Renal cortex interstitium (tissue), 15 donors: ENCODE measurements at places on chromosomes 2 and 18. TPM values are rescaled to one million over a fixed set of nuclear protein-coding genes. Genes with fewer than 3 reads are reported as not detected.

DQX1 gene
- polyA plus RNA-seq: 0.14 TPM

SERPINB4 gene
- not detected for polyA plus RNA-seq

- no peak for DNase-seq
Measured at GRCh38 chr2:819601-820000, 131.0 kb upstream of the SNTG2 start.

DNA sequence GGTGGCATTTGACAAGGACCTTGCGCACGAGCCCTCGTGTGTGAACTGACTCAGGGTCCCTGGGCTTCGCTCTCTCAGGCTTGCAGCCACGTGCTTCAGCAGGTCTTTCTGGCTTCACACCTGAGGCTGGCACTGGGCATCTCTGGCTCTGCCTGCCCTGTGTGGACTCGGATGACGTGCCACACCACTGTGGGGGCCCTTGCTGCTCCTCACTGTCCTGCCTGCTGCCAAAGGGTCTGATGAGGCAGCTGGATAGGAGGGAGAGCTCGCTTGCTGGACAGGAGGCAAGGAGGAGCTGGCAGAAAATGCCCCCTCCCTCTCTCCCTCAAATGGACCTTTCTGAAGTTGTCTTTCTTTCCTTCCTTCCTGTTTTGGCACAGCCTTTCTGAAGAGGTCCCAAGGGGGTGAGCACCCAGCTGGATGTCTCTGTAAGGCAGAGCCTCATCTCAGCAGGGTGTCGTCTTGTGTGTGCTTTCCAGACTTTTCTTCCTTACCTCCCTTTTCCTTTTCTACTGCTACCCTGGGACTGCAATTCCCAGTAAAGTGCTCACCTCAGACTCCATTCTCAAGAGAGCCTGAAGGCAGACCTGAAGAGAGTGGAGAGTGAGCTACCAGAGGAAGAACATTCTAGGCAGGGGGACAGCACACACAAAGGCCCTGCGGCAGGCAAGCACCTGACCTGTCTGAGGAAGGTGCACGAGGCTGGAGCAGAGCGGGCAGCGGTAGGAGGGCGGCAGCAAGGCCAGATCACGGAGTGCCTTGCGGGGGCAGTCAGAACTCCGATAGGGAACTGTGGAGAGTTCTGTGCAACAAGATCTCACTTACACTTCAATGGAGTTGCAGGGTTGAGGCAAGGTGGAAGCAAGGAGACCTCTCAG, 5.3 kb downstream of the PER2 start:
- DNase-seq: no peak

GRCh38 chr2:187615364-187615763, 61.1 kb upstream of the TFPI start:
- no peak for DNase-seq
